ENCODE measurements at places on chromosomes 2 and 18.

DNA sequence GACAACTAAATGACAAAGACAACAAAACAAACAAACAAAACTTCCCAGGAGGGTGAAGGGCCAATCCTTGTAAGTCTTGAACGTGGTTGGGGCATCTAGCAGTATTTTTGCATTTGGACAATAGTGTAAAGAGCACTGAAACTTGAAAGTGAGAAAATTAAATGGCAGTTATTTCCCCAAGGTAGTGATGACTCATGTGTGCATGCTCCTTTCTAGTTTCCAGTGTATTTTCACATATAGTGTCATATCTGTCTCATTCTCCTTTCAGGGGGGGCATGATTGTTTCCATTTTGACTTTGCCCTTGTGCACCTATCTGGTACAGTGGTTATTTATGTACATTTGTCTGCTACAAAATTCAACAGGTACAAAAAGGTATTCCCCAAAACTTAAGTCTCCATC is 39.5 kb downstream of the CERS6 start:
- no peak for DNase-seq

DNA sequence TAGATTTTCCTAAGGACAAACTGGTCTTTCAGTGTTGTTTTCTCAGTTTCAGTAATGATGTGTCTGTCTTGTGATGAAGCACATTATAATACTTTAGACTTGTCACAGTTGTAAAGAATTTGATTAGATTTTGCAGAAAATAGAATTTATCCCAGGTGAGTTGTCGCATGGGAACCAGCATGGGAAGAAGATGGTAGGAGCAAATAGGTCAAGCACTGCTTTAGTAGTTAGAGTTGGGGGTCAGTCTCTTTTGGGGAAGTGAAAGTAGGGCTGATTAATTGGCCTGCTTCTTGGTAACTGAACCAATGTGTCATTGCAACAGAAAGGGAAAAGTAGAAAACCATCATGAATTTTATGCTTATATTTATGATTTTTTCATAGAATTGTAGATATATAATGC is 153.2 kb upstream of the MYO3B start:
- no peak for DNase-seq

DNA sequence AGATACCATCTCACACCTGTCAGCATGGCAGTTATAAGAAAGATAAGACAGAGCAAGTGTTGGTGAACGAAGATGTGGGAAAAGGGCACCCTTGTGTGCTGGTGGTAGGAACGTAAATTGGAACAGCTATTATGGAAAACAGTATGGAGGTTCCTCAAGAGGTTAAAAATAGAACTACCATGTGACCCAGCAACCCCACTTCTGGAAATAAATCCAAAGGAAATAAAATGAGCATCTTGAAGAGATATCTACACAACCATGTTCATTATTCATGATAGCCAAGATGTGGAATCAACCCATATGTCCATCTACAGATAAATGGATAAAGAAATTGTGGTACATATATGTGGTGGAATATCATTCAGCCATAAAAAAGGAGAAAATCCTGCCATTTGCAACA is 26.9 kb downstream of the NGEF start:
- no peak for DNase-seq

DNA sequence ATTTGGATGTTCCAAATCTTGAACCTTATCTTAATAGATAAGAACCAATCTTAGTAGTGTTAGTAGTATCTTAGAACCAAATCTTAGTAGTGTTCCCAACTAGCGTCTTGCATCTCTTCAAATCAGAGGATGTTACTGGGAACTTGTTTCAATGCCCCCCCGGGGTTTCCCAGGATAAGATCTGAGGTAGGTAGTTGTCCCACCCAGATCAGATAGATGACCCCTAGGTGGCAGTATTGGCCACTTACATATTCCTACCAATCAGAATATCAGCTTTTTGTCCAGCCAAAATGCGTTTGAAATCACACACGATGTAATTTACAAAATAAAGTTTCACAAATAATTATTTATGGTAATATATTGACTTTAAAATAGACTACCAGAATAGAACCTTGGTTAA is 314.8 kb downstream of the MBD2 start:
- no peak for DNase-seq

DNA sequence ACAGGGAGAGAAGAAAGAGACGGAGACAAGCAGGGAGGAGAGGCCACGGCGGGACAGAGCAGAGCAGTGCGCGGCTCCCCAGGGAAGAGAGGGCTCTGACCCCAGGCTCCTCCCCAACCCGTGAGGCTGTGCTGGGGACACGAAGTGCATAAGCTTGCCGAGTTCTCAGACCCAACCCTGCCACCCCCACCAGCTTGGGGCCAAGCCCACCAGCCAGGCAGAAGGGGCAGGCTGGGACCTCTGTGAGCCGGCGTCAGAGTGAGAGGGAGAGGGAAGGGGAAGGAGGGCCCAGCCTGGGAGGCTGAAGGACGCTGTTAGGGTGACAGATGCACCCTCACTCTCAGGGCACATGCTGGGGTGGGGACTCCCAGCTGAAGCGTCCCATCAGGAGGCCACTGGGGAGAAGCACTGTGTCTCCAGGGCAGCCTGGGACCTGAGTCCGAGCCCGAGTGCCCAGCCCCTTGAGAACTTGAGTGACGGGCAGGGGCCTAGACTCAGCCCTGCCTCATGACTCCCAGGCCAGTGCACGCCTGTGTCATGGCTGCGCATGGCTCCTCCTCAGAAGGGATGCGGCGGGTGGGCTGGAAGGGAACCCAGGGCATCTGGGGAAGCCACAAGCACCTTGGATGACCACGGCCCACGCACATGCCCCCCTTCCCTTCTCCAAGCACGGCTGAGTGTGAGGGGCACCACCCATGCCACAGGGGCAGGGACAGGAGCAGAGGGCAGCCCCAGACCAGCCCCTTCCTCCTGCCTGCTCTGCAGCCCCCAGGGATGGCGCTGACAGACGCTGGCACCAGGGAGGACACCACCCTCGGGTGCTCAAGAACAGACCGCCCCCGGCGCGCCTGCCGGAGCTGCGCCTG is 31.0 kb downstream of the MTERF4 start:
- no peak for DNase-seq

- DNase-seq, result no peak
Observed at GRCh38 chr2:184683911-184684310, 85.6 kb downstream of the ZNF804A start.

GRCh38 chr2:45119038-45119437 is 109.8 kb upstream of the SIX2 start:
- DNase-seq, result no peak

DNA sequence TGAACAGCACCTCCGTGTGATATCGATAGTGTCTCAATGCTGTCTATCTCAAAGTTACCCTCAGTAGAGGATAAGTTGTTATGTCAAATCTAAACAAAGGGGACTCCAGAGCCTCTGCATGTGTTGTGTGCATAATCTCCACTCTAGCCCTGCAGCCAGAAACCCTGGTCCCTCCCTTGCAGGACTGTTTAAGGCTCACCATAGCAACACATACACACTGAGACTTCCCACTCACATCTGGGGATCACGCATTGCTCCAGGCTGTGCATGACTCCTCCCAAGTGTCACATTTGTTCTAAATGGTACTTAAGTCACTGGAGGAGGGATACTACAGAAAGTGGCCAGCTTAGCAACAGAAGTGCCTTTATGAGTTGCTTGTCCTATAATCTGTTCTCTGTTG is 258.6 kb upstream of the CRIM1 start:
- DNase-seq, result no peak
